Jurkat, Clone E6-1 (cell line): ENCODE measurements at places on chromosomes 7 and 10.

DNA sequence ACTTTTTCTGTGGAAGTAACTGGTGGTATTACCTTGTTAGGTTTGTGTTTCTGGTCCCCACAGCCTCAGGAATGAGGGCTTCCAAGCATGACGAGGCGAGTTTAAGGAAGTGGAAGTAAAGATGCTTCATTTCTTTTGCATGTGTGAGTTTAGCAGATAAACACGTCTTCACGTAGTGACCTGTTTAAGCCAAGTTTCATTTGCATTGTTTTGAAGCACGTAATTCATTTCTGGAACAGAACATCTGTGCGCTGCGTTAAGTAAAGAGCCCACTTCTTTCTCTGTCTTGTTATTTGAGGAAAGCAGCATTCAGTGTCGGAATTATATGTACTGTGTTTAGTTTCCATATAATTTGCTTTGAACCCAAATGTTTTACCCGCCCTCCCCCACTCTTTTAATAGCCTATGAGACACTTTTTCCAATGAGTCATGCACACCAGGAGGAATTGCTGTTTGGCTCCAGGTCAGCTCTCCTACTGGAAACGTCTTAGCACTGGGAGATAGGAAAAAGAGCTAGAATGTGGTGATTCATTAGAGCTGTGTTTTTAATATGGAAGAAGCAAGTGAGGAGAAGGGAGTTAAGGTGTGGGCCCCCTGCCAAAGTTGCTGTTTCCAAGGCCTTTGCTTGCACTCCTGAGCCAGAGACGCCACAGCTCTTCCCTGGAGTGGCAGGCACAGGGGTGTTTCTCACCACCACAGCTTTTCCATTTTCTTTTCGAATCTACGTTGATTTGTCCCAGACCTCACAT lies 36.7 kb downstream of the BTBD16 start:
- no peak for DNase-seq

GRCh38 chr7:94888551-94888950 lies 18.8 kb upstream of the PPP1R9A start:
- no peak for DNase-seq

DNA sequence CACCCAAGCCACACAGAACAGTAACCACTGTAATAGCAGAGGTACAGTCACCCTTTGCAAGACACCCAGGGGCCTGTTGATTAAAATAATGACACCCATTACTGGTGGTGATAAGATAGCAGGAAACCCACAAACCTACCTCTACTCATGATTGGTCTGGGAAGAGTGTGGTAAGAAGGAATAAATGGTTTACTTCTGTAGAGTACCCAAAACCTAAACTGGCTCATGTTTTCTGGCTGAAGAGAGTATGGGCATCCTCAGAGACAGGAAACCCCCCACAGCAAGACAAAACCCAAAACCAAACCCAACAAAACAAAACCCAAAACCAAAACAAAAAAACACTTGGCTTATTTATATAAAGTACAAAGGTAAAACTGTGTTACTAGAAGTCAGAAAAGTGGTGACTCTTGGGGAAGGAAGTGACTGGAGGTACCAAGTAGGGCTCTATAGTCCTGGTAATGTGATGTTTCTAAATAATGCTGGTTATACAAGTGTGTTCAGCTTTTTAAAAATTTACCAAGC lies 15.5 kb upstream of the DNAJB12 start:
- DNase-seq = peak; percentile 67

GRCh38 chr10:103045961-103046360 lies 127.9 kb downstream of the CNNM2 start:
- DNase-seq = no peak

DNA sequence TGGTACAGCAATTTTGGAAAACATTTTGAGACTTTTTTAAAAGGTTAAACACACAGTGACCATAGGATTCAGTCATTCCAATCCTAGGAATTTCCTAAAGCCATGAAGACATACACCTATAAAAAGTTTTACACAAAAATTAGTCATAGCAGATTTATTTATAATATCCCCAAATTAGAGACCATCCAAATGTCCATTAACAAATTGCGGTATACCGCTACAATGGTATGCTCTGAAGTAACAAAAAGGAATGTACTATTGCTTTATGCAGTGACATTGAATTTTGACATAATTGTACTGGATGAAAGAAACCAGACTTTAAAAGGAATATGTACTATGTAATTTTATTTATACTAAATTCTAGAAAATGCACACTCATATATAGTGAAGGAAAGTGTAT lies 362.8 kb downstream of the HGF start:
- no peak for DNase-seq

- DNase-seq = peak; percentile 60
Measured at GRCh38 chr7:142438235-142438922, 180.5 kb upstream of the PRSS58 start.

DNA sequence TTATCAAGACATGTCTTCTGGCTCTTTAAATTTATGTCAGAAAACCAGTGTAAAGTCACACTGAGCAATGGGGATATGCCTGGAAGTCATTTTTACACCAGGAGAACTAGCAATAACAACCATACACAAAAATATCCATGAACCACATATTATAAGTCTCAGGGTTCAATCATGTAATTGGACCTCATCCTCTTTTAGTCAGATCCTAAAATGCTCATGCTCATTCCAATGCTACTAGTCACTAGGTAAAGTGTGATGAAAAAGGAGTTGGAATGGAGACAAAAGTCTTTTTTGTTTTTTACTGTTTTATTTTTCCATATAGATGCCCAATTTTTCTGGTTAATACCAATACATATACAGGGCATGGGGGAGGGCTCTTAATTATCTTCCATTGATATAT lies 306.1 kb downstream of the DGKB start:
- DNase-seq = no peak

- DNase-seq = no peak
Measured at GRCh38 chr7:33748793-33749192, 156.5 kb upstream of the BMPER start.

- DNase-seq = no peak
Measured at GRCh38 chr10:70293169-70293843, 9.5 kb upstream of the NPFFR1 start.

GRCh38 chr7:6096581-6096980 lies 65.4 kb downstream of the ANKRD61 start:
- DNase-seq = no peak

DNA sequence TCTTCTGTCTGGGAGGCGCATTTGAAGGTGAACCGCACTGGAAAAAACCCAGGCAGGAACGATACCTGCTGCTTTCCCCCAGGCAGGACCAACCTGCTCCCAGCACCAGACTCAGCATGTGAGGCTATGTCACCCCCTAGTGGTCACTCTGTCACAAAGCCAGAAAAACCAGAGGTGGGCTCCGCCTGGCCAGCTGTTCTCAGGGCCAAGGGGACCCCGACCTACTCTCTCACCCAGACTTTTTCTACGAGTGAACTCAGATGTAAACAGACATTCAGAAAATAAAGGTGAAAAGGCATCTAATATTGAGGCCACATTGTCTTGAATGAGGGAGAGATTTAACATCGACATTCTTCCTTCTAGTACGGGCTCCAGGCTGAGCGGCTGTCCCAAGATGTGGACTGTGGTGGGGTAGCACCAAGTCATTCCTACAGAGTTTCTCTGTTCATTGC lies 117.3 kb downstream of the PRKAG2 start:
- peak; percentile 49 for DNase-seq

DNA sequence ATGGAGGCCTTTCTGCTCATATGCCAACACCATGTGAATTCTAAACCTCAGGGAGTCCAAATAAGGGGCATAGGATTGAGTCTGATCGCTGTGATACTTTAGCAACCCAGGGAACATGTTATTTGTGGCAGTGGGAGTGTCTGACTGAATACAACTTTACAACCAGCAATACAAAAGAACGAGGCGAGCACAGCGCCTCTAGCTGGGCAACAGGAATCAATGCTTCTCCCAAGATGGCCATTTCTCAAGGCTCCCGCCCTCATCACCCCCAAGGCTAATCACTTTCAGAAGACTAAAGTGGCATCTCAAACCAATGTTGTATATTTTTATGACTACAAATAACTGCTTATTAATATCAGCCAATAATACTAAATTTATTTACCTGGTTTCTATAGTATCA lies 28.1 kb downstream of the YWHAG start:
- no peak for DNase-seq

DNA sequence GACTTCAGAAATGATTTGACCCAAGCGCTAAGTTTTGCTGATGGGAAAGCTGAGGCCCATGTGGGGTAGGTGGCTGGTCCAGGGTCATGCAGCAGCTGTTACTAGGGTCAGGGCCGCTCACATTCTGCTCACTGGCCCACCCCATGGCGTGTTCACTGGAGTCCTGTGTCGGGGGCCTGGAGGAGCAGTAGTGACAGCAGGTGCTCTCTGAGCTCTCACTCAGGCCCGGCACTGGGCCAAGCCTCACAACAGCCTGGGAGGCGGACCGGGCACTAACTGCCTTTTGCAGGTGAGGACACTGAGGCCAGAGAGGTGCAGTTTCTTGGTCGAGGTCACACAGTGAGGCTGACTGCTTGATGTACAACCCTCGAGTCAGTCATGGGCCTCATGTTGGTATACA lies 82.7 kb downstream of the GLRX3 start:
- DNase-seq = no peak

DNA sequence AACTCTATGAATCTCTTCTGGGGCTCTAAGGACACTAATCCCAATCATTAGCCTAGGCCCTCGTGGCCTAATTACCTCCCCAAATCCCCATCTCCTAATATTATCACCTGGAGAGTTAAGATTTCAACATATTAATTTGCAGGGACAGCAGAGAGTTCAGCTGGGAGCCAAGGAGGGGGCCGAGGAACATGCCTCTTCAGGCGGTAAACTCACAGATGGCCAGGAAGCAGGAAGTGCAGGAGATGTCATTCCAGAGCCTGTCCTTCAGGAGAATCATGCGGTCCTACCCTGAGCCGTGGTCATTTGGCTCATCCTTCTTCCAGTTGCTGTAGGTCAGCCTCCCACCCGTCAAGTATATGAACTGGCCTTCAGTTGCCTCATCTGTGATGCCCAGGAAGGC lies 21.9 kb upstream of the SFTPA2 start:
- DNase-seq = no peak

DNA sequence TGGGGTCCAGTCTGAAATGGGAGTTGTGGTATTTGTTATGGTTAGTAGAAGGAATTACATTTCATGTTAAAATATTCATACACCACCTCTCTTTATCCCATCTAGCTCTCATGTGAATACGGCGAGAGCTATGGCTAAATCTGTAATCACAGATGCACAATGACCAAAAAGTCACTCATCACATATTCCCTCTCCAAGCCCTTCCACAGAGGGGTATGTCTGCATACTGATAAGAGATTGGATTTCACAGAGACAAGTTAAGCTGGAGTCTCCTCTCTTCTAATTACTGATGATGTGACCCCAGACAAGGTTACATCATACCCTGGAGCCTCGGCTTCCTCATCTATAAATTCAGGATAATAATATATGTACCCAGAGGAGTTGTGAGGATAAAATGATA lies 237.8 kb upstream of the RHOBTB1 start:
- DNase-seq = no peak

DNA sequence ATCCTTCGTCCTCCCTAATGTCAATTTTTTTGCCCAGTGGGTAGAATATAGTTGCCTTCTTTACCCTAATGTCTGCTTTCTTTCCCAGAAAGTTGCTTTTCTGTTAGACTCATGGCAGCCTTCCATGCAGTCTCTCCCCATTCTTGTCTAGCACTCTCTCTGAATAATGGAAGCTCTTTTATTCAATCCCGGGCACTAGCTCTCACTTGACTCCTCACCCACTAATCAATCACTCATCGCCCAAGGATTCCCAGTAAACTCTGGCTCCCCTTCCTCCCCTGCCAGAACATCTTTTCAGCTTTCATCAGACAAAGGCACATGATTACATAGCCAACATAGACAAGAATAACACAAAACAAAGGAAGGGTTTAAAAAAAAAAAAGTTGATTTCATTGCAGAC lies 100.2 kb upstream of the RELN start:
- DNase-seq = no peak

- no peak for DNase-seq
Measured at GRCh38 chr7:121017586-121017985, 29.1 kb downstream of the CPED1 start.

DNA sequence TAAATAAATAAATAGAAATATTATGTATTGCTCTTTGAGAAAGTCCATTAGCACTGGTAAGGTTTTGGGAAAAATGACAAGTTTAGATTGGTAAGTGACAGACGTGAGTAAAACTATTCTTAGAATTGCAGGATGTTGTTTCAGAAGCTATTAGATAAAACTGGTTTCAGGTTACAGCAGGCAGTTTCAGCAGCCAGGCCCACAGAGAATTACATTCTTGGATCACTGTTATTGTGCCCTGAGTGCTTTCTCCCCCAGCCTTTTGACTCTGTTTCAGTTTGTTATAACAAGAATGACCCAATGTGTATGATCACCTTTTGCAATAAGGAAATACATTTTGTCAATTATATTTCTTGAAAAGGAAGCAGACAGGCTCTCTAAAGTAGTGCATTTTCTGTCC lies 86.5 kb downstream of the DKK1 start:
- DNase-seq = no peak

GRCh38 chr7:107581387-107582013 lies 1.5 kb downstream of the BCAP29 start:
- no peak for DNase-seq

DNA sequence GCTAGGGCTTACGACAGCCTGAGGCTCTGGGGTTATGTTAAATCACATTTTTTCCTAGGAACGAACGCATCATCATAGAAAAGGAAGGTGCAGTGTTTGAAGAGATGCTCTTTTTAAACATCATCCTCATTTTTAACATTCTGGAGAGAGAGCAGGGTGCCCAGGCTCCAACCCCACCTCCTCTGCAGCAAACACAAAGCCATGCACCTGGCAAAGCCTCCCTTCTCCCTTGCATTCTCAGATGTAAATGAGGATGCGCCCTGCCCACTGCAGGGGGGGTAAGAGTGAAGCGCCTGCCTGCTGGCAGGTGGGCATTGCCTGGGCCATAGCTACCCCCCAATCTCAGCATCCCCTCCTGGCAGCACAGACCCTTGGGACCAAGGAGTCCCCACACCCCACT lies 92.4 kb downstream of the PTPRN2 start:
- no peak for DNase-seq

- DNase-seq = no peak
Measured at GRCh38 chr10:5620223-5620721, 46.1 kb downstream of the ASB13 start.

DNA sequence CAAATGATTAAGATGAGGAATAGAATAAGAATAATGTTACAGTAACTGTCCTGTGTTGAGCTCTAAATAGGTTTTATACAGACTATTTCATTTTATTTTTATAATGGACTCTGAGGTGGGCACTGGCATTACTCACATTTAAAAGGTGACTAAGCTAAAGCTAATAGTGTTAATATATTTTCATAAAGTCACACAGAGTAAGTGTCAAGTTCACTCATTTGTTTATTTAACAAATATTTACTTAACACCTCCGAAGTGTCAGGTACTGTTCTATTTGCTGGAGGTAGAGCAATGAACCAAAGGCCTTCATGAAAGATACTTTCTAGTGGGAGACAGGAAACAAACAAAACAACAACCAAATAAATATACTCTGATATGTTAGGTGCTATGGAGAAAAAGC lies 44.0 kb downstream of the ASB4 start:
- DNase-seq = no peak

GRCh38 chr10:49225218-49225876 lies 37.2 kb upstream of the TMEM273 start:
- DNase-seq = no peak
